Psoas muscle (tissue), 8 donors: ENCODE measurements at places on chromosomes 2 and 18. TPM values are rescaled to one million over a fixed set of nuclear protein-coding genes. Genes with fewer than 3 reads are reported as not detected.

DNA sequence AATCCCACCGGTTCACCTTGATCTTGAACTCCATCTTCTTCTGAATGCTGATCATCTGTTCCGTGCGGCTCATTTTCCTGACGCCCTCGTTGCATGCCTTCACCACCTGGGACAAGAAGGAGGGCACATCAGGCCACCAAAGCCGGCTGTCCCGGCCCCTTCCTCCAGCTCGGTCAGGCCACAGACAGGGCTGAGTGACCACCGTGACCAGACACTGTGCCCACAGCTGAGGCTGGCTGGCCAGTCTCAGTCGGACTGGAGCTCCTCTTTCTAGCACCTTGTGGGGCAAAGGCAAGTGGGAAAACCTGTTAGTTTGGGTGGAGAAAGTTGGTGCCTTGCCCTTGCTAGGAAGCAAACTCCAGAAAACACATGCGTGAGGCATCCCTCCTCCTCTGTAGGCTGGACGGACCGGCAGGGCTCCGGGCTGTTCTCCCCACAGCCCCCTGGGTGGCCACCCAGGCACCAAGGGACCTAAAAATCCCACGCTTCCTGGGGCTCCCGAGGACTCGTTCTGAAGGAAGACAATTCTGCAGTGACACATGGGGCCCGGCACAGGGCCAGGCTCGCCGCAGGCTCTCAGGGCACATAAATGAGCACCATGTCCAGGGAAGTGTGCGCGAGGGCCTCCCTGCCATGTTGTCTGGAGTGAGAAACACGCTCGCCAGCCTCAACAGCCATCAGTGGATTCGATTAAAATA, 15.3 kb downstream of the SNORC start:
- H3K27ac ChIP-seq: no peak overlapping the region
- H3K36me3 ChIP-seq: no peaks in the 10 kb centered on the region
- H3K27me3 ChIP-seq: no peaks in the 10 kb centered on the region
- no peak overlapping the region for H3K4me3 ChIP-seq

The RGPD4 gene
- polyA plus RNA-seq: 0.01 TPM

The MYL1 gene
- 5,589 TPM for polyA plus RNA-seq

- H3K36me3 ChIP-seq: no peaks in the 10 kb centered on the region
- H3K4me3 ChIP-seq: no peak overlapping the region
- H3K27ac ChIP-seq: no peak overlapping the region
- H3K27me3 ChIP-seq: peaks cover 4% of the 10 kb centered on the region
- DNase-seq: no peak
- H3K4me1 ChIP-seq: no peaks in the 10 kb centered on the region
These were observed 164.5 kb downstream of the XIRP2 start for GRCh38 chr2:167052825-167053224.

The KIF5C gene
- 0.59 TPM for polyA plus RNA-seq

DNA sequence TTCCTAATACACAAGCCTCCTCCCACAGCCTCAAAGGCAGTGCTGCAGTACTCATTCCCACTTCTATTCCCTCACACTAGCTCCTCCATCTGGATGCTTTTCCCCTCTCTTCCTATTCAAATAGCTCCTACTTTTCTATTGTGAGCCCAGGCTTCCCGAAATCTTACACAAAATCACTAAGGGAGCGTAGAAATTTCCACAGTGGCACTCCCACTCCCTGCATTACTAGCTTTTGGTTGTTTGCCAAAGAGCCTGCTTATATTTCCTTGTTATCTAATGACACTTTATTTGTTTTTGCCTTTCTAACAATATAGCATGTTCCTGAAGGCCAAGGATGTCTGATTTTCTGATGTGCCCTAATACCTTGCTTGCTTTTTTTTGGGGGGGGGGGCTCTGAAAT, 10.9 kb downstream of the EPAS1 start:
- peak overlapping the region; percentile 66 for H3K27ac ChIP-seq
- H3K36me3 ChIP-seq: no peaks in the 10 kb centered on the region
- H3K4me1 ChIP-seq: peaks cover 58% of the 10 kb centered on the region
- no peak overlapping the region for H3K4me3 ChIP-seq
- DNase-seq: no peak

GRCh38 chr2:171431677-171432167, 2.1 kb downstream of the METTL8 start:
- H3K36me3 ChIP-seq: peaks cover 11% of the 10 kb centered on the region
- peaks cover 13% of the 10 kb centered on the region for H3K4me1 ChIP-seq
- no peak for DNase-seq
- H3K27me3 ChIP-seq: no peaks in the 10 kb centered on the region
- H3K4me3 ChIP-seq: no peak overlapping the region
- no peak overlapping the region for H3K27ac ChIP-seq

DNA sequence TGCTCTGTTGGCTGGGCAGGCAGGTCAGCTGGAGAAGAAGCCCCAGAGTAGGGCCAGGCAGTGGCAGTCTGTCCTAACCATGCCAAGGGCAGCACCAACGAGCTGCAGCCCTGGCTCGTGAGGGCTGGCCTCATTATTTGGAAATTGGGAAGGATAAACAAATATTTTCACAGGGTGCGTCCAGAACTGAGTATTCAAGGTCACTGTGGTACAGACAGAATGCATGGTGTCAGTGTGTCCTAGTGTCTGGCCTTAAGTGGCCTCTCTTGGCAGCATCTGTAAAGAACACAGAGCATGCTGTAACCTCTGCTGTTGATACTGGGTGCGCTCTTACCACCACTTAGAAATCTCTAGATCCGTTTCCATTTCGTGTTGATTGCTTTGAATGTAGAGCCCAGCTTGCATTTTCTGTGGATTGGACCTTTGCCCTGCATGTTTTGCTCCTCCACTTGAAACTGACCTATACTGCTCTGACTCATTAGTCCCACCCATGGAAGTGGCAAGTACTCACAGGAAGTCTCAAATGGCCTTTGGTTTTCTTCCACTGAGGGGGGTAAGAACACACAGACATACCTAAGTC, 88.2 kb downstream of the GREB1L start:
- no peak overlapping the region for H3K27ac ChIP-seq
- no peaks in the 10 kb centered on the region for H3K36me3 ChIP-seq
- no peaks in the 10 kb centered on the region for H3K4me1 ChIP-seq
- peak; percentile 15 for DNase-seq
- H3K27me3 ChIP-seq: no peaks in the 10 kb centered on the region

The ATRAID gene
- 89.3 TPM for polyA plus RNA-seq

The DSC3 gene
- polyA plus RNA-seq: 0.06 TPM

The ELOA2 gene
- 0.04 TPM for polyA plus RNA-seq

GRCh38 chr18:48519431-48520100, 19.3 kb upstream of the CTIF start:
- no peaks in the 10 kb centered on the region for H3K27me3 ChIP-seq
- H3K4me3 ChIP-seq: no peak overlapping the region
- no peak for DNase-seq
- H3K27ac ChIP-seq: no peak overlapping the region

GRCh38 chr2:224211791-224212190, 172.7 kb upstream of the SERPINE2 start:
- H3K27me3 ChIP-seq: no peaks in the 10 kb centered on the region
- no peak for DNase-seq
- no peaks in the 10 kb centered on the region for H3K4me1 ChIP-seq

DNA sequence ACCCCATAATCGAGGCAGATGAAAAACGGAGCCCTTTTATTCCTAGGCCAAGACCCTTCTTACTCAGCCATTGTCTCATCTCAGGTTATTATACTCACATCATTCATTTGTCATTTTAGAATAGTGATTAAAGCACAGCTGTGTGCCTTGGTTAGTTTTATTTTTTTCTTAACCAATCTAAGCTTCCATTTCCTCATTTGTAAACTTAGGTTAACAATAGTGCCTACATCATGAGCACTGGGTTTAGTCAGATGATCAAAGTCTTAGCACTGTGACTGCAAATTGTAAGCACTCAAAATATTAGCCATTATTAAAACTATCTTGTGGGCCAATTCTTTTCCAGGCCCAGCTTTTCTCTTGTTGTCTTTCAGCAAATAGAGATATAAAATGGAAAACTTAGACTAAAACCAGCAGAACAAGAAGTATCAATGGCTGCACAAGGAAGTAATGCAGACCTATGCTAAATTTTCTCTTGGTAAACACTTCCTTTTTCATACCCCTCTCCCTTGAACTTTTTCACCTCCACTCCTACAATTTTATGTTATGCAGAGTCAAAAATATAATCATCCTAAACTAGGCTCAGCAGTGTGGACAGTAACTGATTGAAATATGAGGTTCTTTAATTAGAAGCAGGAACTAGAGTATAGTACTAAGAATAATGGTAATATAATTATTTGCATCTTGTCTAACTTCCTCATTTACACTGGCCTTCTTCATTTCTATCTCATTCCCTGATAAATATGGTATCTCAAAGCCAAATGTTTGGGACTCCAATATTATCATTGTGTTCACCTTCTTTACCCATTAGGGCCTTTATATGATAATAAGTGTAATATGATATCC, 21.5 kb upstream of the GALNT3 start:
- no peak overlapping the region for H3K4me3 ChIP-seq
- DNase-seq: no peak
- H3K4me1 ChIP-seq: no peaks in the 10 kb centered on the region
- H3K27ac ChIP-seq: no peak overlapping the region
- H3K36me3 ChIP-seq: peaks cover 2% of the 10 kb centered on the region

DNA sequence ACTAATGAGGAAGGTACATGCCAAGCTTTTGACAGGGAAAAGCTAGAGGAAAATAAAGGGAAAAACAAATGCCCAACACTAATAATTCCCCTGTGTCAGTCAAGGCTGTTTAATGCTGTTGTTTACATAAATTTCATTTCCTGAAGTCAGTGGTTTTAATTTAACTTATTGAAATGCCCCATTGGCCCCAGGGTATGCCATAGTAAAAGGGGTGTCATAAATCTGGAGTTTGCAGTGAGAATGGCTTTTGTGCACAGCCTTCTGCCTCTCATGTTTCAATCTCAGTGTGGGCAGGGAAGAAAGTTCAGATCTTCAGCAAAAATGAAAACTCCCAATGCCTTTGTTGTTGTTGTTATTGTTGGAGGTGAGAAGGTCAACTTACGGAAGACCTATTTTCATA, 550.1 kb upstream of the DCC start:
- no peak for DNase-seq
- no peaks in the 10 kb centered on the region for H3K27me3 ChIP-seq
- no peak overlapping the region for H3K4me3 ChIP-seq
- H3K27ac ChIP-seq: no peak overlapping the region
- no peaks in the 10 kb centered on the region for H3K36me3 ChIP-seq
- H3K4me1 ChIP-seq: no peaks in the 10 kb centered on the region

- peaks cover 29% of the 10 kb centered on the region for H3K27me3 ChIP-seq
- DNase-seq: peak; percentile 30
- H3K27ac ChIP-seq: no peak overlapping the region
These were observed 18.6 kb upstream of the KCNG2 start for GRCh38 chr18:79779021-79779699.

DNA sequence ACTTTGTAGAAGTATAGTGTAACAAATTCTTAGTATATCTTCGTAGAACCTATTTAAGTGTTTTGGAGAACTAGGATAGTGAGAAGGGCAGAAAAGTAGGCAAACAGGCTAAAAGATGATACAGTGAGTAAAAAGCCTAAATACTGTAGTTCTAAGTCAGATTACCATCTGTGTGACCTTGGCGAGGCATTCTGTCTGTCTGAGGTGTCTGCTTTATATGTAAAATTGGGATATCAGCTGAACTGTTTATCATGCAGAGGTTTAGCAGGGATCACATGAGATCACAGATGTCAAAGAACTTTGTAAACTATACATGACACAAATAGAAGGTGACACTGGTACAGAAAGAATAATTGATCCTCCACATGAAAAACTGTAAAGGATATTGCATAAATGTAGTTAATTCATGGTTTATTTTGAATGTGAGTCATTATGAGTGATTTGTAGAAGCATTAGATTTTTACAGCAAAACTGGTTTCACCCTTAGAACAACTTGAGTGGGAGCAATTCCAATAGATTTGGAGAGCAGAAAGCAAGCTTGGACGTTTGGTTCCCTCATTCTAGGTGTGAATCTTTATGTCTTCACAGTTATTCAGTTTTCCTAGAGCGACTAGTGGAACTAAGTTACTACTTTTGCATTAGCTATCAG, 41.9 kb downstream of the TAF1B start:
- no peaks in the 10 kb centered on the region for H3K27me3 ChIP-seq
- H3K4me3 ChIP-seq: no peak overlapping the region
- no peak for DNase-seq
- no peak overlapping the region for H3K27ac ChIP-seq
- no peaks in the 10 kb centered on the region for H3K4me1 ChIP-seq

The GALNT5 gene
- polyA plus RNA-seq: under 0.01 TPM

DNA sequence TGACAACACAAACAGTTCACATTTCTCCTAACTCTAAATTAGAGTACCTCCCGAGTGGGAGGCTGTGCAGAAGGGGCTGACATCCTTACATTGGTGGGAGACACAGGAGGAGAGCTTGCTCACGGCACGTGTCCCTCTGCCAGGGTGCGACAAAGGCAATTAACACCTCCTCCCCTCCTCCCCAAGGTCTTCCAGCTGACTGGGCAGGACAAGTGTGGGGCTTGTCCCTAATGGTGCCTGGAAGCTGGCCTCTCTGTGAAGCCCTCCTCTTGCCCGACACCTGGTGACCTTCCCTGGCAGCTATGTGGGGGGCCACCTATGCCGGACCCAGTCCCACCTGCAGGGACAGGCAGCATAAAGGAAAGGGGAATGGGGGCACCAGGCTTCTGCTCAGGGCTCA, 57.0 kb downstream of the FAM168B start:
- H3K36me3 ChIP-seq: no peaks in the 10 kb centered on the region
- DNase-seq: no peak
- H3K27me3 ChIP-seq: no peaks in the 10 kb centered on the region
- no peak overlapping the region for H3K27ac ChIP-seq
- no peak overlapping the region for H3K4me3 ChIP-seq

DNA sequence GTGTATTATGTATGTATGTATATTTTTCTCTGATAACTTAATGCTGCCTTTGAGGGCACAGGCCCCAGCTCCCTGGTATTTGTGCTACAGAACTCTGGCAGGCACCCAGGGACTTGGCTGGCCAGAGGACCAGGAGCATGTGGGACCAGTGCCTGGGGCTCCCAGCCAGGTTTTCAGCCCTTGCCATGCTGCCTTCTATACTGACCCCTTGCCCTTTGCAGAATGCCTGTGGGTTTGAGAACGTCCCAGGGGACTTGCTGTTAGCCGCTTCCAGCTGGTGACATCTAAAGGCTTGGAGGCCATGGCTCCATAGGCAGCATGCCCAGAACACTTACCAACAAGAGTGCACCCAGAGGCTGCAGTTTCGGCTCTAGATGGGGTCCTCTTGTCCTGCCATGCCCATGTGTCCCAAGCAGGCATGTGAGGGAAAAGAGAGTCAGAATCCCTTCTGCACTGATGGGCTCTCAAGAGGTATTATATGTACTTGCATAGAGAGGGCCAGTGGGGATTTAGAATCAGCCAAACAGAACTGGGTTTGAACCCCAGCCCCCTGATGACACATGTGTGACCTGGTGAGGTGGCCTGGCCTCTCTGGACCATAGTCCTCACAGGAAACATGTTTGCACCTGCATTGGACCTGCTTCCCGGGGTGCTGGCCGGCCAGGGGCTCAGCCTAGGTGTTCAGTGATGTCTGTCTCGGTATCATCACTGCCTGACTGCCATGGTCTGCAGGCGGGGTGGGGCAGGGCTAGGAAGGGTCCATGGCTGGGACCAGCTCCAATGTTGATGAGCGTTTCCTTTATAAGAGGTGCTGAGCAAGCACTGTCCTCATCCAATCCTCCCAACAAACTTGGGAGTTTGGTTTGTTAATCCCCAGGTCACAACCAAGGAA, 119.2 kb upstream of the FHL2 start:
- peak overlapping the region; percentile 31 for H3K27ac ChIP-seq
- H3K36me3 ChIP-seq: no peaks in the 10 kb centered on the region
- H3K4me3 ChIP-seq: no peak overlapping the region
- no peaks in the 10 kb centered on the region for H3K27me3 ChIP-seq
- peak; percentile 61 for DNase-seq

The B3GNT7 gene
- polyA plus RNA-seq: 0.03 TPM

GRCh38 chr2:168727904-168728470, 74.5 kb upstream of the NOSTRIN start:
- H3K4me3 ChIP-seq: no peak overlapping the region
- no peak for DNase-seq
- peaks cover 4% of the 10 kb centered on the region for H3K4me1 ChIP-seq
- H3K27ac ChIP-seq: no peak overlapping the region
